ENCODE measurements at places on chromosomes 7 and 10.

DNA sequence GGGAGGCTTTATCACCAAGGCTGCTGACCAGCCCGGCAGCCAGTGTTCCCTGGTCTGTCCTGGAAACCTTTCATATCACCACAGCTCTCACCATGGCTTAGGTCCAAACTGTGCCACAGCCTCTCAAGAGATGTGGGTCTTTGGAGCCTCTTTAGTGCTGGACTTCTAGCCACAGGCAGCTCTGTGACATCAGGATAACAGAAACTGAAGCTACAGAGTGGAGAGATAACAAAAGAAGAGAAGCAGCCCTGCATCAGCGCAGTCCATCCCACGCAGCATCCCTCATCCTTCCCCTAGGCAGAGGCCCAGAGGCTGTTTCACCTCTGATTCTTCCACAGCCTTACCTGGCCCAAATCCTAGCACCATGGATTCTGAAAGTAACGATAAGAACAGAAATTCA is 187.9 kb upstream of the KMT2E start:
- no peak for DNase-seq

DNA sequence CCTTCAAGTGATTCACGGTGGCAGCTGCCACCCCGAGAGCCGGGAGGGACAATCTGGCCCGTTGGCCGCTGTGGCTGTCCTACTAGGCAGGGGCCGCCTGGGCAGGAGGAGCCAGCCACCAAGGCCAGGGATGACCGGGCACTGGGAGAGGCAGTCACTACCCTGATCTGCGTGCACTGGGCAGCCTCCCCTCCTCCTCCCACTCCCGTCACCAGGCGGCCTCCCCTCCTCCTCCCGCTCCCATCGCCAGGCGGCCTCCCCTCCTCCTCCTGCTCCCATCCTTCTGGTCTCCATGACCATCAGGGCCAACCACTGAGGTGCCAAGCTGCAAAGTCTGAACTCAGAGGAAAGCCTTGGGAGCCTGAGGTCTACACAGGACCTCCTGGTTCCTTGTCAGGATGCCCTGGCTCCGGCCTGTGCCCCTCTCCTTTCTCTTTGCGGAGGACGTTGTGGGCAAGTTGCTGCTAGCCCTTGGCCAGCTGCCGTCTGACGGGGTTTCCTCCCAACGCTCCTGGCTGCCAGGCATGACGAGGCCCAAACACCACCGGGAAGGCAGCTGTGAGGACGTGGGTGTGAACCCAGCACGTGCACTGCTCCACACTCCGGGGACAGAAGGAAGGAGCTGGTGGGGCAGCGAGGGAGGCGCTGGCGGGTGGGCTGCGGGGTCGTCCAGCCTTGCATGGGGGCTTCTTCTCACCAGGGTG is 131.1 kb downstream of the WDR37 start:
- no peak for DNase-seq

DNA sequence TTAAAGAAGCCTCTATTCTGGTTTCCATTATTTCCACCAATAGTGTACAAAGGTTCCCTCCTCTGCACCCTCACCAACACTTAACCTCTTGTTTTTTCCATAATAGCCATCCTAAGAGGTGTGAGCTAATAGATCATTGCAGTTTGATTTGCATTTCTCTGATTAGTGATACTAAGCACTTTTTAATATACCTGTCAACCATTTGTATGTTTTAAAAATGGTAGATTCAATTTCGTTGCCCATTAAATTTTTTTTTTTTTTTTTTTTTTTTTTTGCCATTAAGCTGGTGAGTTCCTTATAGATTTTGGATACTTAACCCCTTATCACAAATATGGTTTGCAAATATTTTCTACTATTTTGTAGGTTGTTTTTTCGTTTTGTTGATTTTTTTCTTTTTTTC is 23.2 kb downstream of the WAC start:
- no peak for DNase-seq

DNA sequence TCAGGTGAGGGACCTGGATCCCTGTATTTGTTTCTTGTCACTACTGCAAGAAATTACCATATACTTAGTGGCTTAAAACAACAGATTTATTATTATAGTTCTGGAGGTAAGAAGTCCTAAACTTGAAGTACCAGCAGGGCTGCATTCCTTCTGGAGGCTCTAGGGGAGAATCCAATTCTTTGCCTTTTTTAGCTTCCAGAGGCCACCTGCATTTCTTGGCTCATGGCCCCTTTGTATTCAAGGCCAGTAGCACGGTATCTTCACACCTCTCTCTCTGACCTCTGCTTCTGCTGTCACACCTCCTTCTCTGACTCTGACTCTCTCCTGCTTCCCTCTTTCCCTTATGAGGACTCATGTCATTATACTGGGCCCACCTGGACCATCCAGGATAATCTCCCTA is 2.2 kb upstream of the LHPP start:
- no peak for DNase-seq

- no peak for DNase-seq
Observed at GRCh38 chr10:121771966-121772365, 155.9 kb downstream of the ATE1 start.

DNA sequence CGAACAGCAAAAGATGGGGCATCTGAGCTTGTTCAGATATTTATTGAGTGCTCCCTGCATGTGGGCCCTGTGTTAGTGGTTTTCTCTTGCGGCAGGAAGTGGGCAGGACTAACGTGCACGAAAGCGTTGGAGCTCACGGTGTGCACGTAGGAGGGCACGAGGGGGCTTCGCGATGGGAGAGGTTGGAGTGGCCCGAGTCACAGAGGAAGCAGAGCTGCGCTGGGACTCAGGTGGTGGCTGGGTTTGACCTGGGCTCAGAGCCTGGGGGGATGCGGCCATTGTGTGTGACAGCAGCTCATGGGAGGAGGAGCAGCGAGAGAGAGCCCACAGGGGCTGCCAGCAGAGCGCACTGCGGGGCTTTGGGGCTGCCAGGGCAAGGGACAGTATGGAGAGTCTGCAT is 7.7 kb downstream of the ZSCAN25 start:
- DNase-seq: peak; percentile 47

DNA sequence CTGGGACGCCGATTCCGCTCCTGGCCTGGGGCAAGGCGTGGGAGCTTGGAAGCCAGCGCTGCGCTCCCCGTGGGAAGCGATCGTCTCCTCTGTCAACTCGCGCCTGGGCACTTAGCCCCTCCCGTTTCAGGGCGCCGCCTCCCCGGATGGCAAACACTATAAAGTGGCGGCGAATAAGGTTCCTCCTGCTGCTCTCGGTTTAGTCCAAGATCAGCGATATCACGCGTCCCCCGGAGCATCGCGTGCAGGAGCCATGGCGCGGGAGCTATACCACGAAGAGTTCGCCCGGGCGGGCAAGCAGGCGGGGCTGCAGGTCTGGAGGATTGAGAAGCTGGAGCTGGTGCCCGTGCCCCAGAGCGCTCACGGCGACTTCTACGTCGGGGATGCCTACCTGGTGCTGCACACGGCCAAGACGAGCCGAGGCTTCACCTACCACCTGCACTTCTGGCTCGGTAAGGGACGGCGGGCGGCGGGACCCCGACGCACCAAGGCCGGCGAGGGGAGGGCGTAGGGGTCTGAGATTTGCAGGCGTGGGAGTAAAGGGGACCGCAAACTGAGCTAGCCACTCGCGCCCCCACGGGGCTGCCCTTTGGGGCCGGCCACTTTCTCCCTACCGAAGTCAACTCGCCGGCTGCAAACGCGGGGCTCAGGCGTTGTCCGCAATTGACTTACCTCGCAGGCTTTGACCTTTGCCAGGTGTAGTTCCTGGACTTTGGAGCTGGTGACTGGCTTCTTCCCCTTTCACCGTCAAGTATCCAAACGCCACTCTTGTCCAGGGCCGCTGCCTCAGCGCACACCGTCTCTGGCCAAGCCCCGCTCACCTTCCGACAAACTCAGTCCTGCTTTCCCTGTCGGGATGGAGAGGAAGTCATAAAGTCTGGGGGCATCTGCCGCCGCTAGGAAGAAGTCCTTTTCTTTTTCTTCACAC is at the start of gene SCIN:
TSS of gene SCIN (plus strand) at position 187 of the 928 bp plus-strand sequence. CDS start at position 254, 67 bp downstream.
- no peak for DNase-seq

DNA sequence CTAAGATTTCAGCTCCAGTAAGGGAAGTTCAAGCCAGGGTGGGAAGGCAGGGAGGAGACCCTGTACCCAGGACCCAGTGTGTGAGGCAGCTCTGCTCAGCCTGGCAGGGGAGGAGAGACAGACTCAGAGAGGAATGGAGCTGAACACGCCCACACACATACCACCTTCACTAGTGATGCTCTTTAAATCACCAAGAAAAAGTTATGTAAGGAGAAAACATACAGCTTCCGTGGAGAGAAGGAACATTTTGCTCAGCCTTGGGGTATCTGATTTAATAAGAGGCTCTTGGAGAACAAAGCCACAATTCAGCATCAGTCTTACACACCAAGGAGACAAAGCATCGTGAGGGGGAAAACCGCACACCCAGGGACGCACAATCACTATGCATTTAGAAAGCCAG is 62.9 kb downstream of the PRKAG2 start:
- DNase-seq: no peak

GRCh38 chr10:122062831-122063674 is 74.1 kb downstream of the TACC2 start:
- no peak for DNase-seq

- no peak for DNase-seq
Observed at GRCh38 chr10:70538731-70539338, 60.3 kb downstream of the PALD1 start.

DNA sequence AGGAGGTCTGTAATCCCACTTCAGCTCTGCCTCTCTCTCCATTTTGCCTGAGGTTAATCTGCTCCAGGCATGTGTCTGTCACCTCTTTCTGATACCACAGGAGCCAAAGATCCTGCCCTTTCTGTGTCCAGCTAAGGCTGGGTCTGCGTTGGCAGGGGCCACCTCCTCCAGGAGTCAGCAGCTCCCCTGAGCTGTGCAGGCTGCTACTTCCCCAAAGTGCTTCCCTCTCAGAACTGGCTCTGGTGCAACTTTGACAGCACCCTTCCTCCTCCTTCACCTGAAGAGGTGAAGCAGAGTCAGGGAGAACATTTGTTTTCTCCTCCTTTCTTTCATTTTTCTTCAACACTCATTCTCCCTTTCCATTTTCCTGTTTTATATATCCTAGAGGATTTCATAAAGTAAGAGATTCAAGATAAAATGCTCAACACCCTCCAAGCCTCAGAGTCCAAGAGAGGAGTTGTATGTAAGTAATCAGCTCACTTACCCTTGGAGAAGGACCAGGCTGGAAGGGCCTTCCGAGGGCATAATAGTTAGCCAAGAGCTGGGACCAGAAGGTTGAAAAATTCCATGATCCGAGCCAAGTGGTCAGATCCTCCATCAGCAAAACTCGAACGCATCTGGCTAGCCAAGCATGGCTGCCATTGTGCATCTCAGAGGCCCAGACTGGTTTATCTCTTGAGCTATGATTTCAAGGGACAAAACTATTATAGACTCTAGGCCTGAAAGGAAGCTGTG is 257.3 kb downstream of the PTEN start:
- no peak for DNase-seq

GRCh38 chr7:137940218-137940617 is 61.7 kb downstream of the CREB3L2 start:
- DNase-seq: no peak

GRCh38 chr10:75406462-75407223 is 5.1 kb upstream of the ZNF503 start:
- DNase-seq: no peak

DNA sequence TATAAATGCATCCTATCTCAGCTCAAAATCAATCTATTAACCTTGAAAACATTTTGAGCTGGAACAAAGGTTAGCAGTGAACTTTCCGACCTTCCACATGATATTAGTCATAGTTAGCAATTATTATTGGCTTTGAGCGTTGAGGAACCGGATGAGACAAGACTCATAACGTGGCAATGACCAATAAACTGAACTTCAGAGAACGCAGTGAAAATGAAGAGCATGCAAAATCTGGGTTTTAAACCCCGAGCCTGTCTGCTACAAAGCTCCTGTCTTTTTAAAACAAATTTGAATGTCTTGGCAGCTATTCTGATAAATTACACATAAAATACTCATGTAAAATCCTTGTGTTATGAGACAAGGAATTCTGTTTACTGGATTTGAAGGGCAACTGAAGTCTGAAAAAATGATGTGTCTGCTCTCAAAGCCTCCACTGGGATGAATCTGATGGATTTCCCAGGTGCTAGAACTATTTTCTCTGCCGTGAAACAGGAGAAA is 74.7 kb upstream of the ITGB1 start:
- no peak for DNase-seq

- no peak for DNase-seq
Observed at GRCh38 chr10:102424145-102424544, 3.5 kb downstream of the FBXL15 start.

DNA sequence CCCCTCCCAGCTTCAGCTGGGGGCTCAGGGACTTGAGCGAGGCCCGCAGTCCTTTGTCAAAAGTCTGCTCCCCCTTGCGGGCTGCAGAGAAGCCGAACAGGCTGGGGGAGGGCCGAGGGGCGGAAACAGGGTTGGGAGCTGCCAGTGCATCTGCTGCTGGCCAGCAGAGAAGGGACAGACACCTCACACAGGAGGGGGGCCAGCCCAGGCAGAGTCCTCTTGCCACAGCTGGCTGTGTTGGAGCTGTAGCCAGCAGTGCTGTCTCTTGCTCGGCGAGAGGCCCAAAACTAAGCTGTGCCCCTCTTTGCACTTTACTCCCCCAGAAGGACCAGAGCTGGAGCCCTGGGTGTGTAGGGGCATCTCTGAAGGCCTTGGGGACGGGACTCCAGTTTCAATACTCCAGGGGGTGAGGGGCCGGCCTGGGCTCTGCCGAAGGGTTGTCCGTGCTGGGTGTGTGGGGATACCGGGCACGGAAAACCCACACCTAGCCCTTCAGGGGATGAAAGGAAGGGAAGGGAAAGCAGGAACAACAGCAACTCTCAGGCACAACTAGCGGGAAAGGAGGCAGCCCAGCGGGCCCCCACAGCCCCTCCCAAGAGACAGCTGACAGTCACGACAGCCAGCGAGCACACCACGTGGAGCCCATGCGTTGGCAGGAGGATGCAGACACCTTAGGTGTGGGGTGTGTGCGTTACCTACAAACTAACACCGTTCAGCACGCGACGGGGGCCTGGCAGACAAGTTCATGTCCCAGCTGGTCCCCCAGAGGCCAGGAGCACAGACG is 17.8 kb downstream of the YKT6 start:
- DNase-seq: no peak

- DNase-seq: no peak
Observed at GRCh38 chr7:159030490-159031134, 114.1 kb downstream of the VIPR2 start.

DNA sequence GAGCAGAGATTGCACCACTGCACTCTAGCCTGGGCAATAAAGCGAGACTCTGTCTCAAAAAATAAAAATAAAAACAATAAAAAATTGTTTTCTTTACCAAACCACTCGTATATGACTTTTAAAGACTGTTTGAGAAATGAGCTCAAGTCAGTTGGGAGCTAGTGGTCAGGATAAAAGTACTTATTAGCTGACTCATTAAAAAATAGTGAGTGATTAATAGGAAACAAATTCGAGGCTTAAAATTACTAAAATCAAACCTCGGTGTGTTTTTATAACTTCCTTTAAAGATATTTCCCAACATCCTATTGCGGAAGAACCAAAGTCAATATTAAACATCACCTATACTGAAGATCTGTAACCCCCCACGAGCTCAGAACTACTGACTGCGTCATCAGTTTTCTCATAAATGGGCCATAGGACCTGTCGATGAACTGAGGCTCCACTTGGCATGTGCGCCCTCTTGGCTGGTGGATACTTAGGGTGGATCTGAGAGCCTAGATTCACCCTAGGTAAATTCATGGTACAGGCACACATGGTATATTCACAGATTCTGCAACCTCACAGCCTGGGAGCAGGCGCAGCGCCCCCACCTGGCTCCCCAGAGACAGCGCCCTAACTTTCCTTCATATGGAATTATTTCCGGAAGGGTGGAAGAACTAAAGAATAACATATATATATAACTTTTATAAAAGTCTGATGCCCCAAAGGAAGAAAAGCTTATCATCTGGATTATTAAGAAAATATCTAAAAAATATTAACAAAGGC is 9.2 kb downstream of the MKI67 start:
- DNase-seq: no peak
